ENCODE measurements at places on chromosomes 1 and 21.

DNA sequence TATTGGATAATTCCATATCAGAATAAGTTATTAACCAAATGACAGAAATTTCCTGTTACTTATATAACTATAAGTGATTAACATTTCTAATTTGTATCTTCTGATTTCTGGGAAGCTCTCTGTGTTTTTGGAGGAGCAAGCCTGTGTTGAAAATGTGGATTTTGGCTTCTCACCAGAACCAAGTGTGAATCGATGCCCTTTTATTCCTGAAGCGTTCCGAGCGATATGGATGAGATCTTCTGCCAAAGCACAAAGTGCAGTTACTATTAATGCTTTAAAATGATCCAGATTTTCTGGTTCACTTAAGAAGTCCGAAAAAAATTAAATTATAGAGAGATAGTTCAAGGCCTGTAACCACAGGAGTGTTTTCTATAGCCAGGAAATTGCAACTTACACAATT is 22.8 kb downstream of the ALG14 start:
- H3K27ac ChIP-seq, result no peak overlapping the region
- H3K36me3 ChIP-seq, result no peaks in the 10 kb centered on the region

GRCh38 chr21:35043549-35043948 is 5.6 kb downstream of the RUNX1 start:
- H3K4me1 ChIP-seq, result peaks cover 28% of the 10 kb centered on the region
- no peak for DNase-seq
- no peak overlapping the region for H3K4me3 ChIP-seq
- H3K27ac ChIP-seq, result no peak overlapping the region

- H3K36me3 ChIP-seq, result no peaks in the 10 kb centered on the region
- peaks cover 5% of the 10 kb centered on the region for H3K27me3 ChIP-seq
These were observed 27.4 kb downstream of the C1orf116 start for GRCh38 chr1:207004931-207005830.

GRCh38 chr1:202957733-202958543 is at the start of gene ADIPOR1:
Gene ADIPOR1 (minus strand): TSS chr1:202958312. CDS start chr1:202951070, 7,242 bp downstream.
- peaks cover 26% of the 10 kb centered on the region for H3K36me3 ChIP-seq
- DNase-seq, result peak; percentile 95
- peak within 1 kb of the TSS; percentile 87 for H3K27ac ChIP-seq
- H3K27me3 ChIP-seq, result no peaks in the 10 kb centered on the region

GRCh38 chr21:39674801-39675200 is 62.1 kb downstream of the B3GALT5 start:
- DNase-seq, result no peak
- H3K36me3 ChIP-seq, result no peaks in the 10 kb centered on the region
- H3K4me1 ChIP-seq, result peaks cover 19% of the 10 kb centered on the region
- no peak overlapping the region for H3K4me3 ChIP-seq
- H3K27me3 ChIP-seq, result no peaks in the 10 kb centered on the region

DNA sequence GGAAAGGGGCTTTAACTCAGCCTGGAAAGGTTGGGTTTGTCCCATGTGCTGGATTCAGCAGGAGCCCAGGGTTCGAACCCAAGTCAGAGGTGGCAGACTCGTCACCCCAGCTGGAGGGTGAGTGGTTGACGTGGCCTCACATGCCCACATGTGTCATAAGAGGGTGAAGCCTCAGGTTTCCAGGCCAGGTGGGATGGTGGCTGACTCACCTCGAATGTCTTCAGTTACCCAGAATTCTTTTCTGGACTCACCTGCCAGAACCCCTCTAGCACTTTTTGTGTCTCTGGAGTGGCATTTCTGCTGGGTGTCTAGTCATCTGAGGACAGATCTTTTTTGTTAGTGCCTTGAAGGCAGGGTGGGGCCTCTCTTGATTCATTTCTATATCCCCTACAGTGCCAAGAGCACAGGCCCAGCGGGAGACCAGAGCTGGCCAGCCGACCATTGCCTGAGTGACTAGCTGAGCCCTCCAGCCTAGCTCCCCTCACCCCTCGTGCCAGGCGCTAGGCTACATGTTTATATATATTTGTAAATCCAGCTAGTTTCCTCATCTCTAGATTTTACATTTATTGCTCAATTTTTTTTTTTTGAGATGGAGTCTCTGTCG is 28.1 kb downstream of the IL6R start:
- H3K4me1 ChIP-seq, result peaks cover 26% of the 10 kb centered on the region
- H3K4me3 ChIP-seq, result no peak overlapping the region
- no peak for DNase-seq
- no peaks in the 10 kb centered on the region for H3K36me3 ChIP-seq
- peaks cover 13% of the 10 kb centered on the region for H3K27me3 ChIP-seq

DNA sequence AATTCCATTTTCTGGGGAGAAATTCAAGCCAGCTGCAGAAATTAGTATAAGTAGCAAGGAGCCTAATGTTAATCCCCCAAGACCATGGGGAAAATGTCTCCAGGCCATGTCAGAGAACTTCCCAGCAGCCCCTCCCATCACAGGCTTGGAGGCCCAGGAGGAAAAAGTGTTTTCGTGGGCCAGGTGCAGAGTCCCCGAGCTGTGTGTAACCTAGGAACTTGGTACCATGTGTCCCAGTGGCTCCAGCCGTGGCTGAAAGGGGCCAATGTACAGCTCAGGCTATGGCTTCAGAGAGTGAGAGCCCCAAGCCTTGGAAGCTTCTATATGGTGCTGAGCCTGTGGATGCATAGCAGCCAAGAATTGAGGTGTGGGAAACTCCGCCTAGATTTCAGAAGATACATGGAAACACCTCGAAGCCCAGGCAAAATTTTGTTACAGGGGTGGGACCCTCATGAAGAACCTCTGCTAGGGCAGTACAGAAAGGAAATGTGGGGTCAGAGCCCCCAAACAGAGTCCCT is 286.3 kb downstream of the MATN1 start:
- H3K27me3 ChIP-seq, result no peaks in the 10 kb centered on the region
- H3K27ac ChIP-seq, result no peak overlapping the region
- DNase-seq, result no peak
- H3K36me3 ChIP-seq, result no peaks in the 10 kb centered on the region

DNA sequence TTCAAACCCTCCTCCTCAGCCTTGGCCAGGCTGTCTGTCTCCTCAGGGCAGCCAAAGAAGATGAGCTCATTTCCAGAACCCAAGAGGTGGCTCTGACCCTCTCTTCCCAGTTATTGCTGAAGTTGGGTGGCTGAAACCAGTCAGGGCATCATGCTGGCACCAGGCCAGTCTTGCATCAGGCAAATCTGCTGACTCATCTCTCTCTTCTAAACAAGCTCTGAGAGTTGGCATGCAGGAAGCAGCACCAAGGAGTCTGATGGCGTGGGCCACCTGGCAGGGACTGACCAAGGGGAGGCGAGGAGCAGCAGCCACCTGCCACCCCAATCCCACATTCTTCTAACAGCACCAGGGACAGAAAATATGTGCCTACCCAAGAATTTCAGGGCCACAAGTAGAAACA is 104.8 kb upstream of the ATP1A1 start:
- H3K4me1 ChIP-seq, result peaks cover 8% of the 10 kb centered on the region
- DNase-seq, result peak; percentile 30
- H3K36me3 ChIP-seq, result no peaks in the 10 kb centered on the region
- H3K4me3 ChIP-seq, result no peak overlapping the region
- no peak overlapping the region for H3K27ac ChIP-seq

DNA sequence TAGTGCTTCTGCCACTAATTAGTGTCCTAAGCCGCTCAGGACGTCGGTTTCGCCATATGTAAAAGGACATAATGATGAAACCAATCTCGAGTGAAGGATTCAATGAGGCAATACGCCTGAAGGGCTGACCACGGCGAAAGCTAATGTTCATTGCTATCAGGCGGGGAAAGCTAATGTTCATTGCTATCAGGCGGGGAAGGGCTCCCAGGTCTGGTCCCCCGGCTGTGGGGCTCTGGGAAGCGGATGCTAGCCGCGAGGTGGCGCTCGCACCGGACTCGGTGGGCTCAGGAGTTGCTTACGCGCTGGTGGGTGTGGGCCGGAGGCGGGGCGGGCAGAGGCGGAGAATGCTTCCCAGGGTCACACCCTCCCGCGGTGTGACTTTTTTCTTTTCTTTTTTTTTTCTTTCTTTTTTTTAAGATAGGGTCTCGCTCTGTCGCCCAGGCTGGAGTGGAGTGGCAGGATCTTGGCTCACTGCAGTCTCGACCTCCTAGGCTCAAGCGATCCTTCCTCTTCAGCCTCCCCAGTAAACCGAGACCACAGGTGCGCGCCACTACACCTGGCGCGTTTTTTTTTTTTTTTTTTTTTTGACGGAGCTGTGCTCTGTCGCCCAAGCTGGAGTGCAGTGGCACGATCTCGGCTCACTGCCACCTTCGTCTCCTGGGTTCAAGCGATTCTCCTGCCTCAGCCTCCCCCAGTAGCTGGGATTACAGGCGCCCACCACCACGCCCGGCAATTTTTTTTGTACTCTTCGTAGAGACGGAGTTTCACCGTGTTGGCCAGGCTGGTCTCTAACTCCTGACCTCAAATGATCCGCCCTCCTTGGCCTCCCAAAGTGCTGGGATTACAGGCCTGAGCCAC is 1.1 kb upstream of the PEAR1 start:
- peak overlapping the region; percentile 13 for H3K27ac ChIP-seq
- peak; percentile 95 for DNase-seq
- peaks cover 43% of the 10 kb centered on the region for H3K4me1 ChIP-seq
- no peaks in the 10 kb centered on the region for H3K36me3 ChIP-seq
- peak overlapping the region; percentile 8 for H3K4me3 ChIP-seq

DNA sequence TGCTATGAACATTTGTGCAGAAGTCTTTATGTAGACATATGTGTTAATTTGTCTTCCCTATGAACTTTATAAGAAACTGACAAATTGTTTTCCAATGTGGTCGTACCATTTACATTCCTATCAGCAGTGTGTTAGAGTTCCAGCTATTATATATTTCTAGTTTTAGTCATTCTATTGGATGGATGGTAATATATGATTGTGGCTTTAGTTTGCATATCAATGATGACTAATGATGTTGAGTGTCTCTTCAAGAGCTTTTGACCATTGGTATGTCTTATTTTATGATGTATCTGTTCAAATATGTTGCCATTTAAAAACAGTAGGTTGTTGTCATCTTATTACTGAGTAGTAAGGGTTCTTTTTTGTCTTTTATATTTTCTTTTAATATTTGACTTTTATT is 16.2 kb upstream of the ZNF326 start:
- H3K27me3 ChIP-seq, result no peaks in the 10 kb centered on the region
- H3K27ac ChIP-seq, result no peak overlapping the region
- peaks cover 2% of the 10 kb centered on the region for H3K4me1 ChIP-seq
- no peak for DNase-seq
- H3K4me3 ChIP-seq, result no peak overlapping the region
